Colonic mucosa (tissue), 4 donors: ENCODE measurements at places on chromosomes 5 and 9. TPM values are rescaled to one million over a fixed set of nuclear protein-coding genes. Genes with fewer than 3 reads are reported as not detected.

DNA sequence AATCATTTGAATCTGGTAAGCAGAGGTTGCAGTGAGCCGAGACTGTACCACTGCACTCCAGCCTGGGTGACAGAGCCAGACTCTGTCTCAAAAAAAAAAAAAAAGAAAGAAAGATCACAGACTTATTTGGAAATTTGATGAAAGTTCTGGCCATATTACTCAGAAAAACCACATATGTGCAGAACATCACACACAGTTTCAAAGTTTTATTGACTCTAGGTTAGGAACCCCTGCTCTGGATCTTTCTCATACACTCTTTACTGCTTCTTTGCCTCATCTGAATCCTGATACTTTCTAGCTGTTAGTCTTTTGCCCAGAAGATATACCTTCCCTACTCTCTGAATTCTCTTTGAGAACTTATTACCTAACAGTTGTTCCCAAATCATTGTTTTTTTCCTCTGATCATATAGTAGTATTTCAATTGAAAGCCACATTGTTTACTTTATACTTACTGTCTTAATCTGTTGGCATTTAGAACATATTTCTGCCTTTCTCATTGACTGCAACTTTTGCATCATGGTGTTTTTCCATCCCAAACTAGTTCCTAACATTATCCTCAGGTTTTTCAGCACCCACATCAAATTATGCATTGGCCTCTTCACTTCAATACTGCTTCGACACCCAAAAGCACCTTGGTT is 68.7 kb downstream of the LNPEP start:
- H3K4me1 ChIP-seq = no peaks in the 10 kb centered on the region
- no peak for DNase-seq
- H3K27me3 ChIP-seq = no peaks in the 10 kb centered on the region
- H3K36me3 ChIP-seq = no peaks in the 10 kb centered on the region
- H3K27ac ChIP-seq = no peak overlapping the region
- no peak overlapping the region for H3K4me3 ChIP-seq

GRCh38 chr9:78620764-78621163 is 323.8 kb downstream of the PSAT1 start:
- H3K4me3 ChIP-seq = no peak overlapping the region
- no peak for DNase-seq
- no peak overlapping the region for H3K27ac ChIP-seq
- H3K36me3 ChIP-seq = no peaks in the 10 kb centered on the region

ANXA1 gene
- total RNA-seq = 58.2 TPM

GRCh38 chr5:87452837-87453236 is 40.1 kb upstream of the CCNH start:
- no peak overlapping the region for H3K4me3 ChIP-seq
- H3K27ac ChIP-seq = no peak overlapping the region
- no peak for DNase-seq
- H3K36me3 ChIP-seq = no peaks in the 10 kb centered on the region

ZNF618 gene
- 3.1 TPM for total RNA-seq

NRARP gene
- total RNA-seq = 178 TPM

LRRC19 gene
- total RNA-seq = 130 TPM

- H3K27ac ChIP-seq = peak overlapping the region; percentile 67
- H3K4me3 ChIP-seq = no peak overlapping the region
- no peaks in the 10 kb centered on the region for H3K36me3 ChIP-seq
- peaks cover 13% of the 10 kb centered on the region for H3K4me1 ChIP-seq
- no peaks in the 10 kb centered on the region for H3K27me3 ChIP-seq
These were observed 40.5 kb downstream of the CCNJL start for GRCh38 chr5:160271836-160272235.
